ENCODE measurements at places on chromosomes 6 and 20.
A peak's percentile ranks its signal among the peaks of the same experiment; 100 is the strongest.

DNA sequence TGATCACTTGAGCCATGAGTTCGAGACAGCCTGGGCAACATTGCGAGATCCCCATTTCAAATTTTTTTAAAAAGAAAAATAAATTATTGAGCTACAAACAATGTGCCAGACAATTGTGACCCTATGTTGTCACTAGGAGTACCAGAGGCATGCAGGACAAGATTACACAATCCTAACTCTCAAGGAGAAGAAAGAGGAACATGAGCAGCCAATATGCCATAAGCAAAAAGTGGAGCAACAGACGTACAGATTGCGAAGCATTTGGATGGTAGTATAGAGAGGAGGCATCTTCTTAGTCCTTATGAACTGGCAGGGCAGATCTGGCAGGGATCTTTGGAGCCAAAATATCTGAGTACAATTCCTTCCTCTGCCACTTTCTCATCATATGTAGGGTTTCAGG lies 156.4 kb downstream of the OR2B2 start:
- DNase-seq = no peak

DNA sequence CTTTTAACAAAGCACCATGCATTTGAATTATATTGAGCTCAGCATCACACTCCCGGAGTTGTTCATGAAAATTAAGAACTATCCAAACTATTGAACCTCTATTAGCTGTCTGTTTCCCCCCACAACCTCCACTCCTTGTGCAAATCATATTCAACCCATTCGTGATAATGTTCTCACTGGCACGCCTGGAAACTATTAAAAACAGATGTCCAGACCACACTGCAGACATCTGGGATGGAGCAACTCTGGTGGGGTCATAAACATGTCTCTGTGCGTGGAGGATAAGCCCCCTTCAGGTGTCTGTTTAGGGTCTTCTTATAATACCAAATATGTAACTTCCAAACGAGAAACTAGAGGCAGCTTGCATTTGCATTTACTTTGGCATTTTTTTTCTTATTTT lies 193.7 kb downstream of the TFAP2A start:
- DNase-seq = no peak

GRCh38 chr6:163985040-163985439 lies 570.5 kb downstream of the QKI start:
- no peak for DNase-seq

- DNase-seq = no peak
Observed at GRCh38 chr6:80639181-80639629, 532.7 kb downstream of the BCKDHB start.

DNA sequence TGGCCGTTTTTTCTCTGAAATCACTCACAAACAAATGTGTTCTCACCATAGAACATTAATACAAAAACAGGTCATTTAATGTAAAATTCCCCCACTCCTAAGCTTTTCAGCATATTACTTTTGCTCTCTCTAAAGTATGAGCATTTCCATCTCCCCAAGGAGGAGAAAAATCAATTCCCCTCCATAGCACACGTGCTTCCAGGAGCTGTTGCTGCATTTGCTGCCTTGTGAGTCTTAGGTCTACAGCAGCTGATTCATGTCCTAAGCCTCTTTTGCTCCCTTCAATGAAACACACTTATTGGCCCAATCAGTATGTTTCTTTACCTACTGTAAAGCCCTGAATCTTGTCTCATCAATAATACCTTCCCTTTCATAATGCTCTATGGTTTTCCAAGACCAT lies 6.4 kb upstream of the COL9A1 start:
- no peak for DNase-seq

DNA sequence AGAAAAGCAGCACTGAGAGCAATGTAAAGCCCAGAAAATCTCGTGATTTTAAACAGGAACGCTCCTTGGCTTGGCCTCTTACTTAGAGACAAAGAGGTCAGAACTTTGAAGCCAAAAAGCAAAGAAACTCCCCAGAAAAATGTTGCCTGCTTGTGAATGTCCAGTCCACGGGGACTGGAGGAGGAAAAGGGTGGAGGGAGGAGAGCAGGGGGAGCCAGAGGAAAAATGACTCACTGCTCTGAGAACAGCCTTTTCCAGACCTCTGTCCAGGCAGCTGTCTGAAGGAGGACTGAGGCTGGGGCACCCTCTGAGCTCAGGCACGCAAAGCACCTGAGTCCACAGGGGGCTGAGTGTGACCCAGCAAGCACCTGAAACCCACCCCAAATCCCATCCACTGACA lies 64.7 kb downstream of the TRAM2 start:
- no peak for DNase-seq

GRCh38 chr6:166540631-166541331 lies 45.7 kb downstream of the RAMACL start:
- DNase-seq = peak; percentile 50

GRCh38 chr6:16334671-16335070 lies 96.3 kb downstream of the GMPR start:
- no peak for DNase-seq

- DNase-seq = no peak
Observed at GRCh38 chr6:17712576-17712975, 5.9 kb upstream of the NUP153 start.

- DNase-seq = peak; percentile 43
Observed at GRCh38 chr6:138001750-138002349, 105.4 kb downstream of the PERP start.

- DNase-seq = no peak
Observed at GRCh38 chr20:57659517-57660180, 39.4 kb upstream of the ZBP1 start.

DNA sequence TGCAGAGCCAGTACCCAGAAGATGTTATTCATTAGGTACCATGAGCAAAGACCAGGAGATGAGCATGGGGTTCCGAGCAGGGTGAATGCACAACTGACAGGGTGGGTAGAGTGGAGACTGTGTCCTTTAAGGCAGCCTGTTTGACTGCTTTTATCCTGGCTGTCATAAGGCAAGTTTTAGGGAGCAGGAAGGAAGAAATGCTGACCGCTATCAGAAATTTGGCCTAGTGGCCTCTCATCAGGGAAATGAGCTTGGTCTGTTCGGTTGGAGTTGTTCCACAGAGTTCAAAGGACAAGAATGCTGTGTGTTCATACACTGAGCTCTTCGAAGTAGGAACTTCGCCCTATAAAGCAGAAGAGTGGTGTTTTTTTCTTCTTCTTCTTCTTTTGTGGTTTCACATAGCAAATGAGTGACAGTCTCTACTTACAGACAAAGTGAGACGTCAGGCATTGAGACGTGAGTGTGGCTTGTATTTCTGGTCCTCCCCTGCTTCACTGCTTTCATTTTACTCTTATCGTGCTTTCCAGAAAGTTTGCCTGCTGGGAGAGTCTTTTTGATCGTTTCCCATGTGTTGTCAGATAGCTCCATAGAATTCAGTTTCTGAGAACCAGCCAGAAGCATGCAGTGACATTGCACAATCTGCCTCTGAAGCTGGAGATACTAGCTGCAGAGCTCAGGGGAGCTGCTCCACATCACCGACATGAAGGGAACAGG lies at the start of gene CASS4:
CASS4 (plus strand) TSS at position 502 of the 714 bp plus-strand sequence; CDS start at position 701, 199 bp downstream.
- DNase-seq = no peak

GRCh38 chr6:7723554-7723953 lies 2.3 kb upstream of the BMP6 start:
- DNase-seq = no peak

- DNase-seq = no peak
Observed at GRCh38 chr20:59120491-59120890, 43.1 kb upstream of the ZNF831 start.

DNA sequence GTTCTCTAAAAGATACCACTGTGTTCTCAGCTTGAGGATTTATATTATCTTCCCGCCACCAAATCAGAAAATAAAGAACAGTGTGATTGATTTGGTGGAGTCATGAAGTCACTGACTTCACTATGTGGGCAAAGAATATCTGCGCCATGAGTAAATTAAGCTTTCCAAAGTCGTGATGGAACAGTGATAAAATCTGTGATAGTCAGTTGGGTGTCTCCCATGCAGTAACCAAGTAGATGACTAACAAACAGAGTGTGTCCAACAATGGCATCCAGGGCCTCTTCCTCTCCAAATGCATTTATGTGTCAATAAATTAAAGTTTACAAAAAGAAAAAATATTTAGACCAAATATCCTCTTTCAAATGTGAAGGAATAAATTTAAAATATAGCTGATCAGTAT lies 87.0 kb upstream of the DST start:
- DNase-seq = no peak

- DNase-seq = no peak
Observed at GRCh38 chr6:30200551-30201281, 12.5 kb downstream of the TRIM26 start.

DNA sequence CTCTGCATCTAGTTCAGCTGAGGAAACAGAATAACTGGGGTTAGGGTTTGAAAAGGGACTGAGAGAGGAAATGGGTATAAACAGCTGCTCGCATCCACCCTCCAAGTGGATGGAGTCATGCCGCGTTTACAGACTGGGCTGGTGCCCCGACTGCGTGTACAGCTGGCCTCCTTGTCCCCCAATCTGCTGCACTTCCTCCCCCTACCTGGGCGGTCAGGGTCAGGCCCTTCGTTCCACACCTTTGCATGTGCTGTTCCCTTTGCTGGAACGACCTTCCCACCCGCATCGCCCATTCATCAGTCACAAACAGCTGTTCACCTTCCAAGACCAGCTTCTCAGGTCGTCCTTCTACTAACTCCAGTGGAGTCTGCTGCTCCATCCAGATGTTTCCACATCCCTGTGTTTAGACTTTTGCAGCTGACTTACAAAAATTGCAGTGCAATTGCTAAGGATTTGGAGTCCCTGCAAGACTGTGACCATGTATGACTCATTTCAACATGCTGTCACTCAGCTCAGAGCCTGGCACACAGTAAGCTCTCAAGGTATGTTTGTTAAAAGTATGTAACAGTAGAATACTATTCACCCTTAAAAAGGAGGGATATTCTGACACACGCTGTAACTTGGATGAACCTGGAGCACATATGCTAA lies 129.3 kb downstream of the DTNBP1 start:
- DNase-seq = no peak

- DNase-seq = no peak
Observed at GRCh38 chr20:25285856-25286798, 38.2 kb downstream of the PYGB start.

DNA sequence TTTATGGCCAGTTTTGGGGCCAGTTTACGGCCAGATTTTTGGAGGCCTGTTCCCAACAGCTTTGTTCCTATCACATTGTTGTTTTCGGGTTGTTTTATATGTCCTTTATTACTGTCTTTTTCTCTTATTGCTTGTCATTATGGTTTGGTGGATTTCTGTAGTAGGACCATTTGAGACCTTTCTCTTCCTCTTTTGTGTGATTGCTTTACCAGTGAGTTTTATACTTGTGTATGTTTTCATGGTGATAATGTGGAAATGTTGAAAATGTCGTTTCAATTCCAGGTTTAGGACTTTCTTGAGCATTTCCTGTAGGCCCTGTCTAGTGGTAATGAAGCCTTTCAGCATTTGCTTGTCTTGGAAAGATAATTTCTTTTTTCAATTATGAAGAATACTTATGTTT lies 17.8 kb downstream of the HLA-B start:
- DNase-seq = no peak

DNA sequence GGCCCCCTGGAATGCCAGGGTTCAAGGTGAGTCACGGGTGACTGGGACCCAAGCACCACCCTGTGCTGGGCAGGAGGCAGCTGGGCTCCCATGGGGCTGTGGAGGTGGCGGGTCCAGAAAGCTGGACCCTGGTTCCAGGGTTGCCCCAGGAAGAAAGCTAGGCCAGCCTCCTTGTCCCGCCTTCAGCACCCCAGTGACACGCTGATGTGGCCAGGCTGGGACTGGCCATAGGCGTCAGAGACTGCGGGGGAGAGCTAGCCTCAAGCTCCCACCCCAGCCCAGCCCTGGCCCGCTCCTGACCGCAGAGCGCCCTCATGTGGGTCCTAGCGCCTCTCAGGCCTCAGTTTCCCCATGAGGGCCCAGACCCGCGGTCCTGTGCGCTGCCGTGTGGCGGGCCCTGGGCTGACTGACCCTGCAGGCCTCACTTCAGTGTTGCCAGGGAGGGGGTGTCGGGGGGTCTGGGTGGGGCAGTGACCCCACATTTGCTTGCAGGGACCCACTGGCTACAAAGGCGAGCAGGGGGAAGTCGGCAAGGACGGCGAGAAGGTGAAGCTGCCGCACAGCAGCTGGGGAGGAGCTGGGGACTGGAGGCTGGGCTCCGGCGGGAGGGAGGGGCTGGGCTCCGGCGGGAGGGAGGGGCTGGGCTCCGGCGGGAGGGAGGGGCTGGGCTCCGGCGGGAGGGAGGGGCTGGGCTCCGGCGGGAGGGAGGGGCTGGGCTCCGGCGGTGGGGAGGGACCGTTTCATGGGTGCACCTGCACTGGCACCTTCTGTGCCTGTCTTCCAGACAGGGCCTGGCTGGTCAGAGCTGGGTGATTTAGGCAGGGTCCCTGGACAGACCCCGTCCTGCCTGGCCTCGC lies 7.9 kb downstream of the COL9A3 start:
- DNase-seq = no peak

GRCh38 chr20:25739615-25740320 lies 43.1 kb upstream of the ZNF337 start:
- DNase-seq = no peak

GRCh38 chr20:36629719-36630681 lies 16.0 kb downstream of the SLA2 start:
- peak; percentile 7 for DNase-seq

- no peak for DNase-seq
Observed at GRCh38 chr20:51461306-51461705, 81.2 kb downstream of the NFATC2 start.

DNA sequence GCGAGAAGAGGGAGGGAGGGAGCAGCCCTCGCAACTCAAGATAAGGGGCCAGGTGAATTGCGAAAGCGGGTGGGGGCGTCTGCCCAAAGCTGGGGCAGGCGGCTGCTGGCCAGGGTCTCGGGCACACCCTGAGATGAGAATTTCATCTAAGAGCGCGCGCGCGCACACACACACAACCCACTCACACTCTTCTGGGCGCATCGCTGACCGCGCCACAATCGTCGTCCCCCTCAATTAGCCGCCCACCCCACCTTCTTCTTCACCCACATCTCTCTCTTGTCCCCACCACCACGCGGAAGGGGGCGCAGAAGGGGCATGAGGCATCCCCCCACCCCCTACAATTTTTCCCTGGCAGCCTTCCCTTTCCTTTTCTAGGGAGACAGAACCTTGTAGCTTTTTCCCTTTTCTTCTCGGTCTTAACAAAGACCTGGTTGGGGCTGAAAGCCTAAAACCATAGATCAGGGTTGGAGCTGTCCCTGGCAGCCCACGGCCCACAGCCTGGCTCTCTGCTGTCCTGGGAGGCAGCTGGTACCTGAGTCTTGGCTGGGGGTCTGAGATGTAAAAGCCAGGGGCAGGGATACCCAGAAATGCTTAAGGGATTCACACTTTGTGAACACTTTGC lies 737 bp upstream of the PTPRT start:
- no peak for DNase-seq

GRCh38 chr6:117298941-117299340 lies 33.6 kb downstream of the VGLL2 start:
- no peak for DNase-seq

DNA sequence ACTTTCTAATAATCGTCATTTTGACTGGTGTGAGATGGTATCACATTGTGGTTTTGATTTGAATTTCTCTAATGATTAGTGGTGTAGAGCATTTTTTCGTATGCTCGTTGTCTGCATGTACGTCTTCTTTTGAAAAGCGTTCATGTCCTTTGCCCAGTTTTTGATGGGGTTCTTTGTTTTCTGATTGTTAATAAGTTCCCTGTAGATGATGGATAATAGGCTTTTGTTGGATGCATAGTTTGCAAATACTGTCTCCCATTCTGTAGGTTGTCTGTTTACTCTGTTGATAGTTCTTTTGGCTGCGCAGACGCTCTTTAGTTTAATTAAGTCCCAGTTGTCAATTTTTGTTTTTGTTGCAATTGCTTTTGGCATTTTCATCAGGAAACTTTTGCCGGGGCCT lies 32.3 kb upstream of the XRN2 start:
- DNase-seq = no peak

- DNase-seq = no peak
Observed at GRCh38 chr6:23681743-23682142, 444.3 kb upstream of the NRSN1 start.

- no peak for DNase-seq
Observed at GRCh38 chr20:45323731-45324130, 15.6 kb upstream of the MATN4 start.

All from stimulated activated CD8-positive, alpha-beta memory T cell treated with anti-CD3 and anti-CD28 coated beads, Interleukin-4, amount 100 ng/mL, for 4 hours (primary cell).